ENCODE measurements at places on chromosomes 12 and 14. TPM values are rescaled to one million over a fixed set of nuclear protein-coding genes. Genes with fewer than 3 reads are reported as not detected.
A peak's percentile ranks its signal among the peaks of the same experiment; 100 is the strongest.

- peak; percentile 98 for DNase-seq
Observed at GRCh38 chr14:68137704-68138619, 318.4 kb downstream of the RAD51B start.

DNA sequence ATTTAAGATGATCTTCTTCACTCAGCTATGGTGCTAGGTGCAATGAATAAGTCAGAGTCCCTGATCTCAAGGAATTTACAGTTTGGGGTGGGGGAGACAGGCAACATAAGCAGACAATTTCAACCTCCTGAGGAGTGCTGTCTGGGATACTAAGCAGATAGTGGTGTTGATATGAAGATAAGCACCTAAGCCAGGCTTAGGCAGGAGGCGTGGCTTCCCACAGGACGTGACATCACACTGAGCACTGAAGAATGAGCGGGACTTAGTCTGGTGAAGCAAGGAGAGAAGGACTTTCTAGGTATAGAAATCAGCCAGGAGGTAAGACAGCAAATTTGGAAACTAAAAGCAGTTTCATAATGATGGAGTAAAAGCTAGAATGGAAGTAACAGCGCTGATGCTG is 6.8 kb downstream of the PRPH start:
- DNase-seq: no peak

DNA sequence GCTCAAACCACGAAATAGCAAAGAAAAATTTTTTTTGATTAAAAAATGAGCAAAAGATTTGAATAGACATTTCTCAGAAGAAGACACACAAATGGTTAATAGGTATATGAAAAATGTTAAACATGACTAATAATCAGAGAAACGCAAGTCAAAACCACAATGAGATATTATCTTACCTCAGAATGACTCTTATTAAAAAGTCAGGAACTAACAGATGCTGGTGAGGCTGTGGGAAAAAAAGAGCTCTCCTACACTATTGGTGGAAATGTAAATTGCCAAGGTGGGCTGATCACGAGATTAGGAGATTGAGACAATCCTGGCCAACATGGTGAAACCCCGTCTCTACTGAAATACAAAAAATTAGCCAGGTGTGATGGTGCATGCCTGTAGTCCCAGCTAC is 315.5 kb upstream of the FLRT2 start:
- no peak for DNase-seq

DNA sequence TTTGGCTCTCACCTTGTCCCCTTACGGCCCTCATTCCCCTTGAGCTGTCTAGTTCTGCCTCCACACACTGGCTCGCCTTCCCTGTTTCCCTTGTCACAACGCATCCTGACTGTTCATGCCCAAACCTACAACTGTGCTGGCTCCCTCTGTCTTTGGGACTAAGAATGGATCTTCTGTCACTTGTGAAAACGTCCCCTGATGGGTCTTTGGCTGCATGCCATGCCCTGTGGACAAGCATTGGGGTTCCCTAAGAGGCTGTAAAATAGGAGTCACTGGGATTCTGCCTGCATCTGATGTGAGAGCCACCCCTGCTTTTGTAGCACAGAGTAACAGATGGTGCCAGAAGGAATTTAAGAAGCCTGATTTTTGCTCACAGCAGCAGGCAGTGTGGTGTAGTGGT is 285.3 kb upstream of the CRY1 start:
- no peak for DNase-seq

Gene RNU4-1
- 1,293 TPM for total RNA-seq

Gene KRT80
- total RNA-seq: 0.33 TPM
